ENCODE measurements at places on chromosomes 1 and 21.
A peak's percentile ranks its signal among the peaks of the same experiment; 100 is the strongest.

DNA sequence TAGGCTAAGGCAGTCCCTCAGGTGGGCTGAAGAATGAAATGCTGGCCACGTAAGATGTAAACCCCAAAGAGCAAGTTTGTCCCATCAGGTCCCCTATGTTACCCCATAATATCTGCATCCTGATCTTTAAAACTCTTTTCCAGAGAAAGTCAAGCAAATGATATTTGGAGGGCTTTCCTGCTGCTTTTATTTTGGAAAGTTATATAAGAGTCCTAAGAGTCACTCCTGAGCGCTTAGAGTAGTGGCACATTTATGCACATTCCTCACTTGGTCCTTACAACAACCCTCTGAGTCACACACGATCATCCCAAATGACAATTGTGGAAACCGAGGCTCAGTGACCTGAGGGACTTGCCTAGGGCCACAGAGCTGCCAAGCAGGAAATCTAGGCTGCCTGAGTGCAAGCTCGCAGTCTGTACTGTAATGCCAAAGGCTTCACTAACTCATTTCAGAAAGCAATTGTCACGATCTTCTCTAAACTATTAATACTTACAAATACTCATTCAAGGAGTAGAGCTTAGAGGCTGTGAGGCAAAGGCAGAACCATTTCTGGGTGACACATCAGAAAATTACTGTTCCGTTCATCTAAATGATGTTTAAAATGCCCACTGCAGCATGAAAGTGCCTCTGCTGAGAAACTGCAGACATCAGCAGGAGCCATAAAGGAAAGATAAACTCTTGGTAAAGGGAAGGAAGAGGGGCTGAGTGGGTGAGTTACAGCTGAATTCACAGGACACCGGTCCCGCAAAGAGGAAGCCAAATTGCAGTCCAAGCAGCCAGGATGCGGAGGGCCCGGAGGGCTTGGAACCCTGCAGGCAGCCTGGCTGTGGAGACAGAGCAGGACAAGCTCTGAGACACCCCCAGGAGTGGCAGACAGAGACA is 30.8 kb downstream of the CAPZB start:
- H3K36me3 ChIP-seq: peaks cover 11% of the 10 kb centered on the region
- peak overlapping the region; percentile 21 for H3K4me3 ChIP-seq
- DNase-seq: no peak
- H3K4me1 ChIP-seq: peaks cover 85% of the 10 kb centered on the region

GRCh38 chr1:17119076-17119772 is at the start of gene PADI2:
PADI2 (minus strand) TSS chr1:17119451; CDS start chr1:17119371, 80 bp downstream.
- no peak within 1 kb of the TSS for H3K27ac ChIP-seq
- DNase-seq: peak; percentile 28
- no peak within 1 kb of the TSS for H3K4me3 ChIP-seq
- H3K27me3 ChIP-seq: peaks cover 47% of the 10 kb centered on the region

- H3K4me3 ChIP-seq: no peak overlapping the region
- DNase-seq: no peak
- no peaks in the 10 kb centered on the region for H3K36me3 ChIP-seq
These were observed 26.9 kb upstream of the SLC44A3 start for GRCh38 chr1:94793296-94793656.

- H3K36me3 ChIP-seq: no peaks in the 10 kb centered on the region
- H3K27me3 ChIP-seq: peaks cover 4% of the 10 kb centered on the region
- H3K27ac ChIP-seq: no peak overlapping the region
- DNase-seq: no peak
These were observed 30.8 kb downstream of the ST6GALNAC3 start for GRCh38 chr1:76105372-76105771.

- H3K36me3 ChIP-seq: peaks cover 2% of the 10 kb centered on the region
- no peak overlapping the region for H3K4me3 ChIP-seq
- H3K27me3 ChIP-seq: peaks cover 11% of the 10 kb centered on the region
These were observed 13.8 kb upstream of the AK2 start for GRCh38 chr1:33050221-33051076.

GRCh38 chr1:41674522-41674921 is 190.0 kb upstream of the EDN2 start:
- peaks cover 94% of the 10 kb centered on the region for H3K4me1 ChIP-seq
- no peaks in the 10 kb centered on the region for H3K27me3 ChIP-seq
- DNase-seq: no peak

- peaks cover 22% of the 10 kb centered on the region for H3K36me3 ChIP-seq
- no peak for DNase-seq
- no peak overlapping the region for H3K4me3 ChIP-seq
- H3K4me1 ChIP-seq: no peaks in the 10 kb centered on the region
- H3K27ac ChIP-seq: no peak overlapping the region
These were observed 13.3 kb downstream of the ARV1 start for GRCh38 chr1:230992100-230992774.

- peak overlapping the region; percentile 88 for H3K4me3 ChIP-seq
- H3K36me3 ChIP-seq: no peaks in the 10 kb centered on the region
- H3K27ac ChIP-seq: peak overlapping the region; percentile 85
- DNase-seq: peak; percentile 60
- H3K27me3 ChIP-seq: no peaks in the 10 kb centered on the region
These were observed 2.2 kb downstream of the ACAP3 start for GRCh38 chr1:1305300-1306069.

GRCh38 chr1:246364415-246364941 is 142.6 kb downstream of the SMYD3 start:
- H3K27me3 ChIP-seq: no peaks in the 10 kb centered on the region
- no peak for DNase-seq
- no peaks in the 10 kb centered on the region for H3K36me3 ChIP-seq
- peaks cover 11% of the 10 kb centered on the region for H3K4me1 ChIP-seq

- peaks cover 22% of the 10 kb centered on the region for H3K36me3 ChIP-seq
- peak within 1 kb of the TSS; percentile 81 for H3K27ac ChIP-seq
- H3K4me1 ChIP-seq: peaks cover 69% of the 10 kb centered on the region
- peaks cover 13% of the 10 kb centered on the region for H3K27me3 ChIP-seq
- peak; percentile 58 for DNase-seq
These were observed at the start of gene TNFRSF9 for GRCh38 chr1:7940745-7941436. TNFRSF9 (minus strand) TSS chr1:7940839; CDS start chr1:7939994, 845 bp downstream.

DNA sequence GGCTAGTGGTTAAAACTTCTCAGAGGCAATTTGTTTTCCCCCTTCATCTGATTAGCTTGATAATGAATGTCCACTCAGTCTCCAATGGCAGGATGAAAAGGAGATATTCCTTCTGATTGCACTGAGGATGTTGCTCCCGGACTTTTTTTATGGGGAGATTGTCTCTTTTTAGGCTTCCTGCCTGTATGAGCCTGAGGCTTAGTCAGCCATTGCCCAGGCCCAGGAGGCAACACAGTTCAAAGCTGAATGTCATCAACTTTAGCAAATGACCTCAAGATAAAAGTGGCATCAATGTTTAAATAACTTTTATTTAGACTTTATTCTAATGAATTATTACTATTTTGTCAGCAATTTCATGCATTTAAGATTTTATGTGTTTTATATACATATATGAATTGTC is 162.9 kb upstream of the PTBP2 start:
- no peak for DNase-seq
- H3K4me1 ChIP-seq: no peaks in the 10 kb centered on the region
- no peak overlapping the region for H3K27ac ChIP-seq
- H3K4me3 ChIP-seq: no peak overlapping the region
- no peaks in the 10 kb centered on the region for H3K27me3 ChIP-seq
- H3K36me3 ChIP-seq: no peaks in the 10 kb centered on the region

DNA sequence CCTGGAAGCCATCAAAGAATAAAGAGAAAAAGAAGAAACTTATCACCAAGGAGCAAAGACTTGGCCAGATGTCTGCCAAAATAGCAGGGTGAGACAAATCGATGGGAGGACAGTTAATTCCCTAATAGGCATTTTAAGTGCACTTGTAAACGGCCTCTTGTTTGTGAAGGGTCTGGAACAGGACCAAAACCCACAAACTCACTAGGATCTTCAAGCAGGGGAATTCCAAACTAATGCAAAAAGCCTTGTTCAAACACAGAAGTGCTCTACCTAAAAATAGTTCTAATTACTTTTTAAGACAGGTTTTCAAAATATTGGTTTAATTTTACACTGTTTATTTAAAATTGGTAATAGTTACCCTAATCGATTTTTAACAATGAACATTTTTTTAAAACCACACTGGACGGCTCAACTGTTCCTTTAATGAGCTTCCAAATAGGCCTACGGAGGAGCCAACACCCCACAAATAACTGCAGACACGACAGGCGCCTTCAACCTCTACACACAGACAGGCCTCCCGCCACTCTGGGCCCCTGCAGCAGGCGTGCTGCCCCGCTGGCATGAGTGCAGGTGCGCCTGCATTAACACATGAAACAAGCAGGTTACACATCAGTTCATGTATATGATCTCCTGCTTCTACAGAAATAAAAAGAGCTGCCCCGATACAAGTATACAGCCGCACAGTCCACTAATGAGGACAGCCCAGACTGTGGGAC is 15.8 kb downstream of the UBE2G2 start:
- peak overlapping the region; percentile 22 for H3K27ac ChIP-seq
- peaks cover 18% of the 10 kb centered on the region for H3K4me1 ChIP-seq
- no peaks in the 10 kb centered on the region for H3K27me3 ChIP-seq
- peaks cover 35% of the 10 kb centered on the region for H3K36me3 ChIP-seq
- no peak for DNase-seq
- H3K4me3 ChIP-seq: no peak overlapping the region

DNA sequence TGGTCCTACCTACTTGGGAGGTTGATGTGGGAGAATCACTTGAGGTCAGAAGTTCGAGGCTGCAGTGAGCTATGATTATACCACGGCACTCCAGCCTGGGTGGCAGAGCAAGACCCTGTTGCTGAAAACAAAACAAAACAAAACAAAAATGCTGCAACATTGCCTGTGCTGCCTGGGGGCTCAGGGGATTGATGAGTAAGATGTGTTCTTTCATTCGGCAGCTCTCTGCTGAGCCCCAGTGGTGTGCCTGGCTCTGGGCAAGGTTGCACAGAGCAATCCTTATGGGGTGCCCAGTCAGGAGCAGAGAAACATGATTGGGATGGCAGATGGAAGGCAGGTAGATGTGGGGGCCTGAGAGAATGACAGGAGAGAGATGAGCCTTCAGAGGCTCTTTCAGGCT is 28.6 kb upstream of the KDM4A start:
- no peaks in the 10 kb centered on the region for H3K36me3 ChIP-seq
- H3K27ac ChIP-seq: no peak overlapping the region
- no peaks in the 10 kb centered on the region for H3K4me1 ChIP-seq
- H3K27me3 ChIP-seq: peaks cover 2% of the 10 kb centered on the region

- peaks cover 50% of the 10 kb centered on the region for H3K27me3 ChIP-seq
- H3K4me3 ChIP-seq: no peak overlapping the region
- H3K4me1 ChIP-seq: peaks cover 9% of the 10 kb centered on the region
These were observed 13.5 kb upstream of the BCL10 start for GRCh38 chr1:85289848-85290335.

DNA sequence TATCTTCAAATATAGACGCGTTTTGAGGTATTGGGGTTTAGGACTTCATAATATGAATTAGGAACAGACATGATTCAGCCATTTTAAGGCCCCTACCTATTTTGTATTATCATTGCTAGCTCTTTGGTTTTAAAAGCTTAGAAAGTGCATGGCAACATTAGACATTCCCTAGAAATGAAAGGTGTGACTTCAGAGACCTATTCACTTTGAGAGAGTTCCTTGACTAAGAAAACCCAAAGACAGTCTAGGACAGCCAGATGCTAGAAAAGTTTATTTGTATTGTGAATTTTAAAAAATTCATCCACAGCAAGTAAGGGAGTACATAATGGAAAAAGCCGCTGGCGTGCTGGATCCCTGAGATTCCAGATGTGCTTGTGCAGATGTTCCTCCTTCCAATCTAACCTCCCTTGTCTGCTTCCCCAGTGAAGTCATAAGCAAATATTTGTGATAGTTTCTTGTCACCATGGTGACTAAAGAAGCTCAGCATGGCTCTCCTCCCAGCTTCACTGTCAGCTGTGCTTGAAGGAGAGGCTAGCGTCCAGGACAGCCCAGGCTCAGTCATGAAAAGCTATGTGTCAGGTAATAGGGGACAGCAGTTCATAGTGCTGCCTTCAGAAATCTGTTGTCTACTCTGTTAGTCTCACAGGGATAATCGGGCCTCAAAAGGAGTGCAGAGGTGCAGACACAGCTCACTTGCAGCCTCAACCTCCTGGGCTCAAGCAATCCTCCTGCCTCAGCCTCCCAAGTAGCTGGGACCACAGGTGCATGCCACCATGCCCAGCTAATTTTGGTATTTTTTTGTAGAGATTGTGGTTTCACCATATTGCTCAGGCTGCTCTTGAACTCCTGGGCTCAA is 34.8 kb downstream of the KPNA6 start:
- peaks cover 39% of the 10 kb centered on the region for H3K4me1 ChIP-seq
- no peak for DNase-seq
- H3K36me3 ChIP-seq: peaks cover 11% of the 10 kb centered on the region
- no peak overlapping the region for H3K27ac ChIP-seq
- H3K4me3 ChIP-seq: no peak overlapping the region

GRCh38 chr1:27342391-27342777 is 562 bp downstream of the SYTL1 start:
- peaks cover 24% of the 10 kb centered on the region for H3K36me3 ChIP-seq
- H3K27ac ChIP-seq: peak overlapping the region; percentile 99
- peaks cover 59% of the 10 kb centered on the region for H3K4me1 ChIP-seq

DNA sequence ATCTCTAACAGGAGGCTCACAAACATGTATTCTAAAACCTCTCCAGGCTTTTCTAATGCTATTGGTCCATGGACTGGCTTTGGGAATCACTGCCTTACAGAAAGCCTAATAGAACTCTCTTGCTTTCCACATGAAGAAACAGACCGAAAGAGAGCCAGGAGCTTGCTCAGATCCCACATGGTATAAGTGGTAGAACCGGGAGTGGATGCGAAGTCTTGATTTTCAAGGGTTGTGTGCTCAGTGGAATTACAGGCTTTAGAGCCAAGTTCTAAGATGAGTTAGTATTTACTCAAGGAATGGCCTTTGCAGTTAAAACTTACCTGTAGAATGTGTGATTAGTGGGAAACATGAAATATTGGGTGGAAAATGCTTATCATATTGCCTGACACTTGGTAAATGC is 54.3 kb upstream of the HSD17B7 start:
- H3K27ac ChIP-seq: no peak overlapping the region
- peaks cover 2% of the 10 kb centered on the region for H3K27me3 ChIP-seq
- no peaks in the 10 kb centered on the region for H3K36me3 ChIP-seq
- H3K4me1 ChIP-seq: no peaks in the 10 kb centered on the region

GRCh38 chr1:93990010-93990409 is 80.8 kb upstream of the GCLM start:
- no peak overlapping the region for H3K27ac ChIP-seq
- no peak overlapping the region for H3K4me3 ChIP-seq
- H3K4me1 ChIP-seq: peaks cover 11% of the 10 kb centered on the region
- H3K36me3 ChIP-seq: no peaks in the 10 kb centered on the region
- peaks cover 10% of the 10 kb centered on the region for H3K27me3 ChIP-seq
